ENCODE measurements at places on chromosomes 16 and 17.

GRCh38 chr17:80097127-80097621 lies 4.2 kb upstream of the GAA start:
- no peak for DNase-seq

GRCh38 chr17:18235743-18236256 lies 10.4 kb downstream of the LLGL1 start:
- no peak for DNase-seq

DNA sequence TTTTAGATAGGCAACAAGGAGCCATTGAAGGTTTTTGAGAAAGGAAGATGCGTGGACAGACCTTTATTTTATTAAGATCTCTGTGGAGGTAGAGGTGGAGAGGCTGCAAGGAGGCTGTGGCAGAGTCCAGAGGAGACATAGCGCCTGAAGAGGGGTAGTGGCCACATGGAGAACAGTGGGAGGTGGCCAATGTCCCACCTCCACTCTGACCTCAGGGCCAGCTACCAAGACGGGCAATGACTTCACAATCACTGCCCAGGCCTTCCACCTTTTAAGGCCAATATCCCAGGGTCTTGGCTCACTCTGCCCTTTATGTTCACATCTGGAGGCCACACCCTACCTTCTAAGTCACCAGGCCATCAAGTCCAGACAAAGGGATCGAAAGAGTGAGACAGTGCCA lies at the start of gene C16orf78:
C16orf78 (plus strand) TSS at position 301 of the 400 bp plus-strand sequence. CDS start 136 bp downstream, outside the sequence.
- DNase-seq, result no peak

DNA sequence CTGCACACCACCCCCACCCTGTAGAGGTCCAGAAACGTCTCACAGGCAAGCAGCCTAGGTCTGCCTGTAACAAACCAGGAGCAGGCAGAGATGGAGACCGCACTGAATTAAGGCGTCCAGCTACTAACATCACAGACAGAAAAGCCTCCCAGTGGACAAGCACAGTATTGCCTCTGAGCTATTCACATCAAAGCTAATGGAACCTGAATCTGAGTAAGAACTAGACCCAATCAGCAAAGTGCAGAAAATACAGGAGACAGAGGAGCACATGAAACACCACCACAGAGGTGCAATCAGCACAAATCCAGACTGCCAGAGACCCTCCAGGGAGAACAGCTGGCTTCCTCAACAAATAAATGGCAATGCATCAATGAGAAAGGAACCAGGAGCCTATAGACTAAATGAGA lies 22.2 kb upstream of the PEMT start:
- no peak for DNase-seq

- no peak for DNase-seq
Measured at GRCh38 chr17:76561799-76562268, 22.0 kb downstream of the PRCD start.

DNA sequence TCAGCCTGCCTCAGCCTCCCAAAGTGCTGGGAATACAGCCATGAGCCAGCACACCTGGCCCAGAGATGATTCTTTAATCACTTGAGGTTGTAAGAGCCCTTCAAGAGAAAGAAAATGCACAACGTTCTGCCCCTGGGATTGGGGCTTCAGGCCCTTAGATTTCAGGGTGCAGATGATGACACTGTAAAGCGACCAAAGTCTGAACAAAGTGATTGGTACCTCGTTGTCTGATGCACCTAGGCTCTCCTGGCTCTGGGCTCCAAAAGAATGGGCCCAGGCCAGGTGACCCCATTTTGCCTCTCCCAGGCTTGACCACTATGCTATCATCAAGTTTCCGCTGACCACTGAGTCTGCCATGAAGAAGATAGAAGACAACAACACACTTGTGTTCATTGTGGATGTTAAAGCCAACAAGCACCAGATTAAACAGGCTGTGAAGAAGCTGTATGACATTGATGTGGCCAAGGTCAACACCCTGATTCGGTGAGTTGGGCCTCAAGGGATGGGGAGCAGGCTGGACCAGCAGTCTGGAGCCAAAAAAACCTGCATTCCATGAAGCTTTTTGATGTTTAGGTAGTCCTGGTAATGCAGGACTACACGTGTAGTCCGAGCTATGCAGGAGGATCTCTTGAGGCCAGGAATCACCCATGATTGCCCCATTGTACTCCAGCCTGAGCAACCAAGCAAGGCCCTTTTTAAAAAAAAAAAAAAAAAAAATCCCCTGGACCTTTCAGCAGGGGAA lies 2.8 kb downstream of the RPL23A start:
- no peak for DNase-seq

GRCh38 chr17:17075125-17075781 lies 33.0 kb downstream of the MPRIP start:
- no peak for DNase-seq

- DNase-seq, result no peak
Measured at GRCh38 chr17:55086635-55087058, 118.1 kb downstream of the STXBP4 start.

DNA sequence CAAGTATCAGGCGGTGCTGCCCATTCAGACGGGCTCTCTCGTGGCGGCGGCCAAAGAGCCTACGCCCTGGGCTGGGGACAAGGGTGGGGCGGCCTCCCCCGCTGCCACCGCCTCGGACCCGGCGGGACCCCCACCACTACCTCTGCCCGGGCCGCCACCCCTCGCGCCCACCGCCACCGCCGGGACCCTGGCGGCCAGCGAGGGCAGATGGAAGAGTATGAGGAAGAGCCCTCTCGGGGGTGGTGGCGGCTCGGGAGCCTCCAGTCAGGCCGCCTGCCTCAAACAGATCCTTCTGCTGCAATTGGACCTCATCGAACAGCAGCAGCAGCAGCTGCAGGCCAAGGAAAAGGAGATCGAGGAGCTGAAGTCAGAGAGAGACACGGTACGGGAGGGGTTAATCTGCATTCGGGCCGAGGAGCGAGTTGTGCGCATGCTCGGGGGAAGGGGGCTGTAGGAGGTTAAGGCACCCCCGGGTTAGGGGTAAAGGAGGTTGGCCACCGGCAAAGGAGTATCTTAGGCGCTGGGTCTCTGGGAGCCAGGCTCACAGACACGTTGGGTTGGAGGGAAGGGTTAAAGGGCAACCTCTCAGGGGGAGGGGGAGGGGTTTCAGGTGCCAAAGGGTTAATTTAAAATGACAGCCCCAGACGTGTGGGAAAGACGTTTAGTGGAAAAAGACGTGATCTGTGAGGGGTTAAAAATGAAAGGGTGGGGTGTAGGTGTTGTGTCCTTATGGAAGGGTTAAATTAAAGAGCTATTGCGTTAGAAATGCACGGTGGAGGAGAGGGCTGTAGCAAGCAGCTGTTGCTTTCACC lies 1.4 kb downstream of the MSL1 start:
- DNase-seq, result peak; percentile 32

- no peak for DNase-seq
Measured at GRCh38 chr17:60006160-60006559, 41.6 kb upstream of the RNFT1 start.

GRCh38 chr16:50248845-50249244 lies 17.5 kb upstream of the ADCY7 start:
- DNase-seq, result no peak

DNA sequence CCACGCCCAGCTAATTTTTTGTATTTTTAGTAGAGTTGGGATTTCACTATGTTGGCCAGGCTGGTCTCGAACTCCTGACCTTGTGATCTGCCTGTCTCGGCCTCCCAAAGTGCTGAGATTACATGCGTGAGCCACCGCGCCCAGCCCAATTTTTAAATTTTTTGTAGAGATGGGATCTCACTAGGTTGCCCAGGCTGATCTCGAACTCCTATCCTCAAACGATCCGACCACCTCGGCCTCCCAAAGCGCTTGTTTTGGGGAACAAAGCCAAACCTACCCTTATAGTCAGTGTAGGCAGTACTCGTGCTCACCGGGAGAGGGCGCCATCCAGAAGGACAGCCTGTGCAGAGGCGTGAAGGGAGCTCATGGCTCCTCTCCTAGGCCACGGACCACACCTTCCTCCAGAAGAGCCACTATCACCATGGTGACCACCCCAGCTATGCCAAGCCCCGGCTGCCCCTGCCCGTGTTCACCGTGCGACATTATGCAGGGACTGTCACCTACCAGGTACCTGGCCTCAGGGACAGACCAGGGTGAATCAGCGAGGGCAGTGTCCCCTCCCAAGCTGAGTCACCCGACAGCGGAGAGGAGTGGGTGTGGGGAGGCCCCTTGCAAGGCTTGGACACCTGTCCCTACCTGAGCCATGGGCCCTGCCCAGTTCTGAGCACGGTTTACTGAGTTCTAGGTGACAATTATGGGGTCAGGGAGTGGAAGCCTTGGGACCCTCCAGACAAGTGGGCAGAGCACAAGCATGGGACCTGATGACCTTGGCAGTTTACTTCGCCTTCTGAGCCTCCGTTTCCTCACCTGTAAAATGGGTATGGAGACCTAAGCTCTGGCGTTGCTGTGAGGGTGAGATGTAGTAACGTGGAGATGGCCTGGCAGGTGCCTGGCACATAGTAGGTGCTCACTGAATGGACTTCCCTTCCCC lies 13.7 kb downstream of the MYO15B start:
- DNase-seq, result peak; percentile 48

- no peak for DNase-seq
Measured at GRCh38 chr17:2405247-2405926, 4.5 kb upstream of the MNT start.

- no peak for DNase-seq
Measured at GRCh38 chr17:59607817-59608403, 11.8 kb upstream of the CLTC start.

- DNase-seq, result no peak
Measured at GRCh38 chr17:62641153-62641552, 13.7 kb downstream of the MRC2 start.

All from activated naive CD4-positive, alpha-beta T cell (primary cell).